ENCODE measurements at places on chromosomes 2 and 18. TPM values are rescaled to one million over a fixed set of nuclear protein-coding genes. Genes with fewer than 3 reads are reported as not detected.

- no peak for DNase-seq
Observed at GRCh38 chr2:219614076-219614860, 13.2 kb upstream of the SLC4A3 start.

DNA sequence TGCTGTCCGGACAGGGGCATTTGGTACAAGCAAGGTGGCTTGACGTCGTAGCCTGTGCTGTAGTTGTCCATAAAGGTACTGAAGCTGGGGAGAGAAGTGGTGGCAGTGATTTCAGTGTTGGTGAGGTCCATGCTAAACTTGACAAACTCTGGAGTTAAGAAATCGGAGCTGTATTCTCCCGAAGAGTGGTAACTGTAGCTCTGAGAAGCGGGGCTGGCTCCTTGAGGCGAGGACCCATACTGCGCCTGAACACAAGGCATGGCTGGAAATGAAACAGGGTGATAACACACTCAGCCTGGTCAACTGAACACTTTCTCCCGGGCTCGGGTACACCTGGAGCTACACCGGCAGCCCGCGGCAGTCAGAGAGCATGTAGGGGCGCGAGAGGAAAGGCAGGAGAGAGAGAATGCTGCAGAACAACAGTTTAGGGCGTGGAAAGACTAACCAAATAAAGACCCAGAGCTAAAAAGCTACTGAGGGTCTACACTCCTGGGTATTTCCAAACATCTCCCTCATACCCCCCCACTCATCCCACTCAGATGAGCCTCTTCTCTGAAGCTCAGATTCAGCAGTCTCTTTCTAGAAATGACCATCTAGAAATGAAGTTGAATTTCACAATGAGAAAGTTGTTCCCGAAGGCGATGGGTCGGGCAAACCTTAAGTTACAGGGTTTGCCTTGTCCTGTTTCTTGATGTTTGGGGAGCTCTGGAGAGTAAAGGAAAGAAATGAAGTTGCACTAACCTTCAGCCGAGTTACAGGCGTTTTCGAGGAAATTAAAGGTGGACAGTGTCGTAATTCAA, 2.4 kb downstream of the NR4A2 start:
- DNase-seq, result no peak

DNA sequence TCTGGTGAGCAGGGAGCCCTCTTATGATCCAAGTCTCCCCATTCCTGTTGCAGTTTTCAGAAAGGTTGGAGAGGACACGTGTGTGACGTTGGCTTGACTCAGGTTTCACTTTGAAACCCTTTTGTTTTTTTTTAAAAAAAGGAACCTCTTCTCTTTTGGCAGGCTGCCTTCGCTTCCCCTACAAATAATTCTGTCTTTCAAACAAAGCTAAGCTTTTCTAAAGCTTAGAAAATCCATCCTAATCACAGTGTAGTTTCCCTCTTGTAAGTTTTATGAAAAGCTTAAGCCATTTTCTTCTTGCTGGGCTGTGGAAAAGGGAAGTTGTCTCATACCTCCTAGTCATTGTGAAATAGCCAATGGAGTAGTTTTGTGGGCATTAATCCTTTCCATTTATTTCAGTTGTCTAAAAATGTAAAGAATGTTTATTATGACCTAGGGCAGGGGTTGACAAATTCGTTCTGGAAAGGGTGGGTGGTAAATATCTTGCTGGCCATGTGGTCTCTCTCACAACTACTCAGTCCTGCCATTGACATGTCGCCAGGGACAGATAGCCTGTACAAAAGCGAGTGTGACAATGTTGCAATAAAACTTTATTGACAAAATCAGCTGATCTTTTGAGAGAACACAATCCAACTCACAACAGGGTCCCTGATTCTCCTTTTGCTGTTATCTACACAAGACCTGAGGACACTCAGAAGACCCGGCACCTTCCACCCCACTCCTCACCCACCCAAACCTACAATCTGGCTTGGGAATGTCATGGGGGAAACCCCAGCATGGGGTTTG, 878.8 kb downstream of the RNF144A start:
- DNase-seq, result no peak

GRCh38 chr2:121469356-121469755, 61.3 kb upstream of the RNU4ATAC start:
- no peak for DNase-seq

DNA sequence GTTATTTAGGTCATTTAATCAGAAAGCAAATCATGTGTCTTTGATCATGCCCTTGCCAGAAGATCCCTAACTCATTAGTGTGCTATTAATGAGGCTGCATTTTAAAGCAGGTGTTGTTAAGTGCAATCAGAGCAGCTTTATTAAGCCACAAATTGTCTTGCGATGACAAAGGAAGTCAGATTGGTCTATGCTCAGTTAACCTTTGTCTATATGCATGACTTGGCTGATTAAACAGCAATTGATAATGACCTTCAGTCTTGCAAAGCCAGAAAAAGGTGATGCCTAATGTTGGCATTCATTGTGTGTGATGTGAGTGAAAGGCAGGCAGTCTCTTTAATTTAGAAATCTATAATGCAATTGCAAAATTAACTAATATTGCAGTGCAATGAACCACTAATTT, 166.9 kb downstream of the RND3 start:
- DNase-seq, result no peak

- DNase-seq, result no peak
Observed at GRCh38 chr2:216665717-216666116, 29.6 kb downstream of the IGFBP5 start.

DNA sequence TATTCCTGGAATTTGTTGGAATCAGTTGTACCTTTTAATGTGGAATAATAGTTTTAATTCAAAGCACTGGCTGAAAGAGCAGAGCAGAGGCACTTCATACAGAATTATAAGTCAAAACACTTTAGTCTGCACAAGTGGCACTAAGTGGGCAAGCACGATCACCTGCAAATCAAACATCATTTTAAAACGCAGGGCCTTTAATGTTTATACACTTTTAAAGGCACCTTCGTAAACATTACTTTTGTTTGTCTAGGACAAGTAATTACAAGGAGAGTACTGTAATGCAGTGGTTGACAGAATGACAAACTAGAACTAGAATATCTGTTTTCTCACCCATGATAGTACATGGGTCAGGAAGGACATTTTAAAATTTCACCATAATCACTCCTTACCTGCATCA, 36.4 kb downstream of the LANCL1 start:
- no peak for DNase-seq

GRCh38 chr2:169395821-169396374, 33.6 kb upstream of the LRP2 start:
- DNase-seq, result no peak

GRCh38 chr2:95353055-95353575, 49.4 kb upstream of the FAHD2A start:
- no peak for DNase-seq

DNA sequence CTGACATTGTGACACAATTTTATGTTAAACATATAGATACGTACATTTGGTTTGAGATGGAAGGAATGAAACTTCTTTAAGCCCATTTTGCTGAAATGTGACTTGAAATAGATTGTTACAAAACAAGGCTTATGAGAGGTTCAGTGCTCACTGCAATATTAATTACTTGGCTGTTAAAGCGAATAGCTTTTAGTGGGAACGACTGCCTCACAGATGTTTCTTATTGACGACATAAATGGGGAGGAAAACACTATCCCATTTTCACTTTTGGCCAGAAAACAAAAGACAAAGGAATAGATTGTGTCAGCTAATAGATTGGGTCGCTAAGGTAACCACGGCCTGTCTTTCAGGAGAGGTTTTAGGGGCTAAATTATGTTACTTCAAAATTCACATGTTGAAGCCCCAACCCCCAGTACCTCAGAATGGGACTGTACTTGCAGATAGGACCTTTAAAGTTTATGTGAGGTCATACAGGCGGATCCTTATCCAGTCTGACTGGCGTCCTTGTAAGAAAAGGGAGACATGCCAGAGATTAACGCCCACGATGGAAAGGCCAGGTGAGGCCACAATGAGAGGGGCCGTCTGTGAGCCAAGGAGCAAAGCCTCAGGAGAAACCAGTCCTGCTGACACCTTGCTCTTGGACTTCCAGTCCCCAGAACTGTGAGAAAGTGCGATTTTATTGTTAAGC, 10.8 kb downstream of the INPP1 start:
- DNase-seq, result no peak

DNA sequence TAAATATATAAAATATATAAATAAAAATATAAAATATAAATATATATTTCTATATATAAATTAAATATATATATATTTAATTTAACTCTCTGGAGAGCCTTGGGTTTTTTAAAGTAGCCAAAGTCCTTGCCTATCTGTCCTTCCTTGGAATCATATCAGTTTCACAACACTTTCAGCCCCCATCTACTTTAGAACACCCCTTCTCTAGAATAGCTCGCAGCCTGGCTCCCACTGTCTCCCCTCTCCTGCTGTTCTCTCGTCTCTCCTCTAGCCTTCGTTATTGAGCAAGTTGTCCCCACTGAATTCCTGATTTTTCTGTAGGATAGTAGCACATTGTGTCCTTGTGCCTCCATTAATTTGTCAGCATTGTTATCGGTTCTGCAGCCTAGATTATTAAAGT, 677.0 kb downstream of the RNF144A start:
- no peak for DNase-seq

GRCh38 chr2:3178578-3179031, 199.0 kb downstream of the EIPR1 start:
- no peak for DNase-seq

DNA sequence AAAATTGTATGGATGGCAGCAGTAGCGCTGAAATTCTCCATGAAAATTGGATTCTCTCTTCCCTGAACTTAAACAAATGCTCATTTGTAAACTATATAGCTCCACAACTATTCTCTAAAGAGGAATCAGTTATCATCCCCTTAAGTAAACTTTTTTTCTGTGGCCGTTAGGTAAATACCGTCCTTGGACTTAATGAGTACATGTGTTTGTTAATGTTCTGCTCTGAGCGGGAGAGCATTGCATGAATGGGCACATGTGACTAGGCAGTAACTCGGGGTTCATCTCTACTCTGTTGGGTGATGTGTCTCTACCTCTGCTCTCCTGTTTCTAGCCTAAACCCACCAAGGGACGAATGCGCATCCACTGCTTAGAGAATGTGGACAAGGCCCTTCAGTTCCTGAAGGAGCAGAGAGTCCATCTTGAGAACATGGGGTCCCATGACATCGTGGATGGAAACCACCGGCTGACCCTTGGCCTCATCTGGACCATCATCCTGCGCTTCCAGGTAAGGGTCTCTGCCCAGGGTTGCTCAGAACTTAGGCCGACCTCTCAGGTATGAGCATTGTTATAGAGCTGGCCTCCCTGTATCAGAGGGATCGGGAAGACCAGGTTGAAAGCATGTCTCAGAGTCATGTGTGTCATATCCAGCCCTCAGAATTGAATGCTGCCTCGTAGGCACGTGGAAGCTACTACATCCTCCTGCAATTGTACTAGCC, 111.5 kb upstream of the EML6 start:
- DNase-seq, result no peak

DNA sequence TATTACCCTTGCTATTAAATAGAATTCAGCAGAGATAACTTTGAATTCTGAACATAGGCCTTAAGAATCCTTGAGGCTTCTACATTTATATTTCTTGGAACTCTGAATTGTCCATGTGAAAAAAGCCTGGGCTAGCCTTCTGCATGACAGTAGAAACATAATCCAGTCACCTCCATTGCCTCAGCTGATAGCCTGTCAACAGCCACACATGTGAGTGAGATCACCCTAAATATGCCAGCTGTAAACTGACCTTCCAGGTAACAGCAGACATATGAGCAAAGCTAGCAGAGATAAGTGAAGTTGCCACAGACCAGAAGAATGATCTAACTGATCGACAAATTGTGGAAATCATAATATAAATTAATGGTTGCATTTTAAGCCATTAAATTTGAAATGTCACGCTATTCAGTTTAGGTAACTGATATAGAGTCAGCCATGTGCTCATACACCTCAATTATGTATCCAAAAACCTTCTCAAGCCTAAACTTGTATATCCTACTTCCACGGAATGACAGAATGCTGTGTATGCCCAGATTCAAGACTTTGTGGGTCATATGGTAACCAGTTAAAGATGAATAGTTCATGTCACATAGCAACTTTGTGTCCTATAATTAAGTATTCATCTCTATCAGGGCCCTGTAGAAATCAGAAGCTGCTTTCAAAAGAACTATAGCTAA, 48.1 kb upstream of the SETBP1 start:
- no peak for DNase-seq

DNA sequence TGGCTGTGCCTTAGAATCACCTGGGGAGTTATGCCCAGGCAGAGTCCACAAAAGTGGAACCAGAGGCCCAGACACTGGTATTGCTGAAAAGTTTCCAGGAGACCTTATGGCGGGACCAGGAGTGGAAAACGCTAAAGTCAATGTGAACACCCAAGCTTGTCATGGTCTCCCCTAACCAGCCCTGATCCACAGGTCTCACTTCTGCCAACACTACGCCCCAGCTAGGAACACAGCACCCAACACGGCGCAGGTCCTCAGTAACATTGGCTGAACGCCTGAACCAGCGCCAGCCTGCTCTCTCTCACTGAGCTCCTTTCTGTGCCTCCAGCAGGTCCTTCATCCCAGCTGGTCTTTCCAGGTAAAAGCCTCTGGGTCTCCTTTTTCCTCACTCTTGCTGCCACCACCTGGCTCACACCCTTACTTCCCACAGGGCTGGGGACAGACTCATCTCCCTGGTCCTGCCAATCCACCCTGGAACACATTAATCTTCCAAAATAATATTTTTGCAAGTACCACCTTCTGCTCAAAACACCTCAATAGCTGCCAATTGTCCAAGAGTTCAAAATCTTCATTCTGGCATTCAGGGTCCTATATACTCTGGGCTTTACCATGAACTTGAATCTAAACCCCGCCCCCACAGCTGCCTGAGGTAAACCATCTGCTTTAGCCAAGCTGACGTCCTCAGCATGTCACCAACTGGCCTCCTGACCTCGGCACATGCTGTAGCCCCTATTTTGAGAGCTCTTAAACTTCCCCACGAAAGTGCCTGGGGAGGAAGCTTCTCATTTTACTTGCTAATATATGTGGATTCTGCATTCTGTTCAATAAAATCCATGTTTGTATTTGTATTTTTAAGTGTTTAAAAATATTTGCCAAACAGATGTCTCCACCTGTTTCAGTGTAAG, 34.6 kb downstream of the ADCY3 start:
- no peak for DNase-seq

- no peak for DNase-seq
Observed at GRCh38 chr2:213766062-213766461, 481.8 kb downstream of the SPAG16 start.

DNA sequence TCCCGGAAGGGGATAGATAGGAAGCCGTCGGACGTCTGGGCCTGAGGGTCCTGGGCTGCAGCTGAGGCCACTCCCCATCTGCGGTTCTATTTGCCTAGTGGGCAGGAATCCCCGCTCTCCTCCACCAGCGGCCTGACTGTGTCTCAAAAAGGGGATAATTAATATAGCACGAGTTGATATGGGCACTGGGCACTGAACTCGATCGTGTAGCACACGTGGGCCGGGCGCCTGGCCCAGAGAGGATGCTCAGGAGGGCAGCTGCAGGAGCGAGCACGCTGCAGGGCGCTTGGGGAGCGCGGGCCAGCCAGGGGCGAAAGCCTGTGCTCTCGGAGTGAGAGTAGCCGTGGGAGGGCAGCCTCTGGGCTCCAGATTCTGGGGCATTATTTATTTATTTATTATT, 8.8 kb upstream of the GBX2 start:
- no peak for DNase-seq

TUBB6 gene
- 464 TPM for total RNA-seq

TXNDC2 gene
- total RNA-seq, result 0.05 TPM

DLGAP1 gene
- not detected for total RNA-seq

RGPD3 gene
- 0.21 TPM for total RNA-seq

HOXD13 gene
- 4.2 TPM for total RNA-seq

PKP4 gene
- 52.6 TPM for total RNA-seq

RND3 gene
- total RNA-seq, result 205 TPM

TMEM214 gene
- total RNA-seq, result 53.8 TPM

TUBA3E gene
- not detected for total RNA-seq

ASAP2 gene
- total RNA-seq, result 20.4 TPM

SCG2 gene
- 2.2 TPM for total RNA-seq

KCNE4 gene
- total RNA-seq, result not detected

GTF2A1L gene
- not detected for total RNA-seq

FBXO15 gene
- 0.31 TPM for total RNA-seq
